Stromal cell of bone marrow (primary cell): ENCODE measurements at places on chromosomes 16 and 17.

- DNase-seq: no peak
These were observed 540.3 kb downstream of the WWOX start for GRCh38 chr16:78639775-78640174.

GRCh38 chr16:5461141-5461540, 363.5 kb upstream of the EEF2KMT start:
- DNase-seq: no peak

- no peak for DNase-seq
These were observed 524.6 kb downstream of the GRIN2A start for GRCh38 chr16:9657641-9658040.

DNA sequence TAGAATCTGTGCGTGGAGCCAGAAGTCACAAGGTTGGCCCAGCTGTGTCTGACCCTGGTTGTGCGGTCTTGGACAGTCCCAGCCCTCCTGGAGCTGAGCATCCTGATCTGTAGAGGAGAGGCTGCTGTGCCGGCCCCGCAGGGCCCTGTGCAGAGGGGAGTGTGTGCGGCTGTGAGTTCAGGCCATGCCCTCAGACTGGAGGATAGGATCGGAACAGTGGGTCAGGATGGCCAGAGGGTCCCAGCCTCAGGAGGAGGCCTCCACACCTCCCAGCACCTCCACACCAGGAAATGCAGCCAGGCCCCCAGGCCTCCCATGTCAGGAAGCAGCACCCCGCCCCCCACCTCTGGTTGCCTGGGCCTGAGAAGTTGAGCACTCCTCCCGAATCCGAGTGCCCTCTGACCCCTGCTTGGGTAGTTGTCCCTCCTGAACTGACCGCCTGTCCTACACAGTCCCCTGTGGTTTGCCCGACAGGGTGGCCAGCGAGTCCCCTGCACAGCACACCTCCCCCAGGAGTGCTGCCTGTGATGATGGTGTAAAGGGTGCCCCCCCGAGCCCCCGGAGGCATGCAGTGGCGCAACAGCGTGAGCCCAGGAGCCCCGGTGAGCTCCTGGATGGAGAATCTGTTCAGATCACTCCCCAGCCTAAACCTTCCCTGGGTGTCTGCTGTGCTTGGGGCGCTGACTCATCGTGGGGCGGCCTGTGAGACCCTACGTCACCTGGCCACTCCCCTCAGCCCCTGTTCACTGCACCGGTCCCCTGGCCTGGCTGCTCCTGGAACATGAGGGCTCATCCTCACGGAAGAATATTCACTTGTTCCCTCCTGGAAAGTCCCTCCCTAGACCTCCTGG, 285.2 kb downstream of the SEC14L1 start:
- no peak for DNase-seq

DNA sequence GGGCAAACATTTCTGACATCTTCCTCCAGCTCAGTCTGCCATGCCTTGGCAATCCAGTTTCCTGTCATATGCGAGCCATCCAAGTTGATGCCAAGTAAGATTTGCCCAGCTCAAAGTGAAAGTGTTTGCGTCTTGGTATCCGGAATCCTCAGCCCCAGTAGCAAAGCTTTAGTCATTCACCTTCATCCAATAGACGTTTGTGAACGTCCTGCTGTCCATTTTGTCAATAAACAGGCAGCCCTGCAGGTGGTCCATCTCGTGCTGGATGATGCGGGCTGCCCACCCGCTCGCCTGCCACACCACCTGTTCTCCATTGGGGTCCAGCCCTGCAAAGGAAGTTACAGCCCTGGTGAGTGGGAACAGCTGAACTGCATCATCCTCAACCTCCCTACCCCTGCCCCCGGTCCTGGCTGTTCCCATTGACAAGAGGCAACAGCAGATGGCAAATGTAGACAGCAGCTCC, 1.5 kb downstream of the PDF start:
- DNase-seq: no peak

DNA sequence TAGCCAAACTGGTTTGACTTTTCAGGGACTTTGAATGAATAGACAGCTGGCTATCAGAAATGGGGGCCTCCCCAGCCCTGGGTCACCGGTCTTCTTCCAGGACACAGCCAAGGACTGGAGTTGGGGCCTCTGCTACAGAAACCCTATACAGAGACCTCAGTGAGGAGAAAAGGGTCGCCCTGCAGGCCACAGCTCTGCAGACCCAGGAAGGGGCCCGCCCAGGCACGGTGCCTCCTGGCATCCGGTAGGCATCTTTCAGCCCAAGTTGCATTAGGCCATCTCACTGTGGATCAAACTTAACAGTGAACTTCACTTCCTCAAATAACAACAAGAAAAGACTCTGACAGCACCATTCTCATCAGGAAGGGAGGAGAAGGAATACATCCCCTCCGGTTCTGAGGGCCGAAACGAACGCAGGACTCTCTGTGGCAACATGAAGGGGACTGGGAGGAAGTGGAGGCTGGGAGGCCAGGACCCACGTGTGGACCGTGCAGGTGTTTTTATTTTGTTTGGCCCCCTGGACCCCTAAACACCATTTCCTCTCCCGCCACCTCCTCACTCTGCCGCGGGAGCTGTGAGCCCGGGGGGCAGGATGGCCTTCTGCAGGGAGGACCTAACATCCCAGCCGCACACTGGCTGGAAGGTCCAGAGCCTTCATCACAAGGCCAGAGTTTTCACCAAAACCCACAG, 7.2 kb downstream of the SLC38A10 start:
- no peak for DNase-seq

DNA sequence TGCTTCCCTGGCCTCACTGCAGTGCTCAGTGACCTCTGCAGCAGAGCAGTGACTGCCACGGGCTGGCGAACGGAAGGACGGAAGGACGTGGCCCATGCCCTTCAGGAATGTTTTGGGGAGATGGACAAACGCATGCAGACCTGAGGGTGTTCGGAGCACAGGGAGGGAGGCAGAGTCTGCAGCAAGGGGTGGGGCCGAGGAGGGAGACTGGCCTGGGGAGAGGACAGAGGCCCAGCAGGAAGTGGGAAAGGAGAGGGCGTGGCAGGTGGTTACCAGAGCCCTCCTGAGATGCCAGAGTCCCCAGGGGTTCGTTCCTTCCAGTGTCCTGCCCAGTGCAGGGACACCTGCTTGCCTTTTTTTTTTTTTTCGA, 21.9 kb downstream of the ADORA2B start:
- DNase-seq: no peak

- no peak for DNase-seq
These were observed 4.8 kb downstream of the RHBDF2 start for GRCh38 chr17:76496464-76496863.

GRCh38 chr16:51031598-51031997, 119.5 kb downstream of the SALL1 start:
- DNase-seq: no peak

GRCh38 chr17:17576772-17577234, 14.7 kb downstream of the PEMT start:
- DNase-seq: no peak

DNA sequence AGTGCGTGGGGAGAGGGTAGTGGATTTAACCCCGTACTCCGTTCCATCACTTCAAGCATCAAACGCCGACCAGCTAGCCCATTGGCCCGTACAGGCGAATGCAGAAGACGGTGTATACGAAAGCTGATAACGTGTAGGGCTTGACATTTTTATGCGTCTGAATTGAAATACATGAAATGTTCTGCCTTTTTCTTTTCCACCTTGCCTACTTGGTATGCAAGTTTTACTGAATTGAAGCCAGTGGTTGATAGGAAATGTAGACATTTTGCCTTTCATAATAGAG, 834 bp upstream of the STAT3 start:
- DNase-seq: no peak

DNA sequence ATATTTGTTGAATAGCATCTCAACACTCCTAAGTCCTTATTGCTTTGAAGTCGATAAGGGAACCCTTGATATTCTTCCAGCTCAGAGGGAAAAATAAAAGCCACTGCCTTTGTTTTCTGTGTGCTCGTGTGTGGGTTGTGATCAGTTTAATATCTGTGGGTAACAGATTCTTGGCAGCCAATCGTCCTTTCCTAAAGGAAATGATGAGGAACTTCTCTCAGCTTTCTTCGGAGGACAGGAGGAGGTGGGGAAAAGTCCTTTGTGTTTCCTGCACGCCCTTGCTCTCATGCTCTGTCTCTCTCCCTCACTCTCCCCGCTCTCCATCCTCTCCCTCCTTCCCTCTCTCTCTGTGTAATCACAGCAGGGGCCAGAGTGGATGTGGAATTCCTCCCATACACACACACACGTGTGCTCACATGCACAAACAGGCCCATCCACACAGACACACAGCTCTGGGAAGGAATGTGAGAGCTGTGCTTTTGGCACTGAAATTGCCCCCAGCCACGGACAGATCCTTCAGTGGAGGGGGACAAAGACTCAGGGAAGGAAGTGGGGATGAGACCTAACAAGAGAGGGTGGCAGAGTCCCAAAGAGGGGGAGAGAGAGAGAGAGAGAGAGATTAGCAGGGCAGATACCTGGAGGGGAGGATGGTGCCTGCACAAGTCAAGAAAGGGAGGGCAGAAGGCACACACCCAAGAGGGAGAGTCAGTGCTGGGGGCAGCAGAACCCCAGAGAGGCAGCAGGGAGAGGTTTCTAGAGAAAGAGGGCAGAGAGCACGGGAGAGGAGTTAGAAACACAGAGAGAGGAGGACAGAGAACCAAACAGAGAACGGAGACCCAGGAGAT, 83.5 kb upstream of the PLCG2 start:
- DNase-seq: no peak

GRCh38 chr17:59327981-59328290, 3.5 kb upstream of the YPEL2 start:
- DNase-seq: no peak

GRCh38 chr17:55495239-55495638, 16.0 kb downstream of the SMIM36 start:
- DNase-seq: no peak

DNA sequence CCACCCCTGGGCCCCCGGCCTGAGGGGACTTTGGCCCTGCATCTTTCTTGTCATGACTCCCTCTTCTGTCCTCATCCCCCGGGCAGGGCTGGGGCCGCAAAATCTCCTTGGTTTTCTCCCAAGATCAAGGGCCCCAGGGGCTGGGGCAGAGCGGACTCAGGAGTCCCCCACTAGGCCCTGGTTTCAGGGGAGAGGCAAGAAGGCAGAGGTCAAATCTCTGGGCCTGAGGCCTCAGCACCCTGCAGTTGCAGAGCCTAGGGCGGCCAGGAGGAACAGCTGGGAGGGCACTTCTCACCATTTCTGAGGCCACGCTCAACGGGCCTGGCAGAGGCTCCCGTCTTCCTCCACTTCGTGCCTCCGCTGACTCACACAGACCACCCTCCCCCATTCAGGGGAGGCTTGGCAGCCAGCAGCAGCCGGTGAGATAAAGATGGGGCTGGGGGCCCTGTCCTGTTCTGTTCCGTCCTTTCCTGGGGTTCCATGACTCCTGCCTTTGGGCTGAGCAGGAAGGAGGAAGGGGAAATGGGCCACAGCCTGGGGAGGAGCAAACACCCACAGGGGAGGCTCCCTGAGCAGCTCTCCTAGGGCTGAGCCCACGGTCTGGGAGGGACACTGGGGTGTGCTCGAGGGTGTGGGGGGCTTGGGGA, 12.4 kb downstream of the ZSCAN10 start:
- no peak for DNase-seq
